ENCODE measurements at places on chromosomes 6 and 20.
A peak's percentile ranks its signal among the peaks of the same experiment; 100 is the strongest.

GRCh38 chr20:11379257-11380011, 538.3 kb upstream of the BTBD3 start:
- DNase-seq: no peak

GRCh38 chr6:21886542-21887151, 293.1 kb downstream of the SOX4 start:
- DNase-seq: no peak

GRCh38 chr6:27242589-27243265, 4.8 kb upstream of the PRSS16 start:
- DNase-seq: no peak

GRCh38 chr6:14211562-14211942, 94.0 kb downstream of the CD83 start:
- DNase-seq: no peak

DNA sequence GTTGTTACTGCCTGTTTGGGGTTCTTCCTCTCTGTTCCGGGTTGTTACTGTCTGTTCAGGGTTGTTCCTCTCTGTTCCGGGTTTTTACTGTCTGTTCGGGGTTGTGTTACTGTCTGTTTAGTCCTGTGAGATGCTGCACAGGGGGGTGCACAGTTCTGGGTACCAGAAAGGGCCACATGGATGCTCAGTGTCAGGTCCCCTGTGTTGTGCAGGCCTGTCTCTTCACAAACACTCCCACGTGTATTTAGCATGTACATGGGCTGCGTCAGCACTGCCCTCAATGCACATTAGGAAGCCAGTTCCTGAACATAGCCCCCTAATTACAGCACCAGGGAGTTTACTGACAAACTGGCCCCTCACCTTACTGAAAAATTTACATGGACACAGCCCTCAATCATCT, 118.5 kb downstream of the DLL1 start:
- no peak for DNase-seq

GRCh38 chr6:19413323-19413722, 423.8 kb upstream of the ID4 start:
- no peak for DNase-seq

GRCh38 chr6:44935693-44936300, 392.3 kb upstream of the RUNX2 start:
- DNase-seq: no peak

DNA sequence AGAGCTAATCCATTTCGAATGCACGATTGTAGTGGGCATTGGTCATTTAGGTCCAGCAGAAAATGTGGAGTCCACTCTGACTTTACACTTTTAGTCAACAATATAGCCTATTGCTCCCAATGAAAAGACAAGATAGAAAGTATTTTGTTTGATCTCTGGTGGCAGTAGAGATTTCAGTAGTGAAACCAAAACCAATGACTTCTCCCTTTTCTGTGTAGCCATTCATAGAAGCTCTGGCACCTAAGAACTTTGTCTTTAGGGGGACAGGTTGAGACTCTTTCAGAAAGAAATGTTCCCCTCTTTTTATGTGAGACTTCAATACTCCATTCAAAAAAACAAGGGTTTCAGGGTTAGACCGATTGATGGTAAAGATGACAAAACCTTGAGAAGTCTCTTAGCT, 510.8 kb upstream of the POU3F2 start:
- DNase-seq: no peak

GRCh38 chr6:47527274-47527673, 49.7 kb downstream of the CD2AP start:
- no peak for DNase-seq

DNA sequence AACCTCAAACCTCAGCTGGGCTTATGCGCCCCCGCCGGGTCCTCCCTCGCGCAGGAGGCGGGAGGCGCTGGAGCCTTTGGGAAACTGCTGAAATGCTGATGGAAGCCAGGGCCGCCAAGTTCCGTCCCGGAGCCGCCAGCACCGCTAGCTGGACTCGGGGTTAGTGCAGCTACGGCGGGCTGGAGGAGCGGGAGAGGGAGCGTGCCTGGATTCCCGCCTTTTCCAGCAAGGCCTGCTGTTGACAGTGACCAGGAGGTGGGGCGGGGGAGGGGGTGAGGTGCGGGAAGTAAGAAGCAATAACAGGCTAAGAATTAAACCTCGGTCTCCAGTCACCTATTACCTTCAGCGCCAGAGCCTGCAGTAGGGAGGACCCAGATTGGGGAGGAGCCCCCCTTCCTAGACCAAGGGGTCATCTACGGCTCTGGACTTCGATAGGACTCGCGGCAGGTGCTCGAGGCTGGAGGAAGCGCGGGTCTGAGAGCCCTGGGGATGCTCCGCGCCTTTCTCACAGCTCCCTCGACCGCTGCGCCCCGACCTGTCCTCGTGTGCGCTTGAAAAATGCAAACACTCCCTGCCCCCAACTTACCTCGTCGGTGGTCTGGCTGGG, 20.5 kb downstream of the COL9A1 start:
- DNase-seq: no peak

DNA sequence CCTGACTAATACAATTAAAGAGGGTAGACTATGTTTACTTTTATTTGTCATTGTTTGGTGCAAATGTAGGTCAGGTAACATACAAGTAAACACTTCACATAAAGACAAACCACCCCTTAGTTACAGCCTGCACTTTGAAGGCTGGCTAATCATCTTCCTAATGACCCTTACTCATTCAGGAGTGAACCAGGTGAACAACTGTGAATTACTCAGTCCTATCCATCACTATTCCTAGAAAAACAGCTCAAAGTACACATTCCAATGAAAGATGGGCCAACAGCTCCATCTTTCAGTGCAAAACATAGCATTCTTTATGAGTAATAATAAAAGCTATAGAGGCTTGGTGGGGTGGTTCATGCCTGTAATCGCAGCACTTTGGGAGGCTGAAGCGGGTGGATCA, 78.2 kb downstream of the FRK start:
- DNase-seq: no peak

DNA sequence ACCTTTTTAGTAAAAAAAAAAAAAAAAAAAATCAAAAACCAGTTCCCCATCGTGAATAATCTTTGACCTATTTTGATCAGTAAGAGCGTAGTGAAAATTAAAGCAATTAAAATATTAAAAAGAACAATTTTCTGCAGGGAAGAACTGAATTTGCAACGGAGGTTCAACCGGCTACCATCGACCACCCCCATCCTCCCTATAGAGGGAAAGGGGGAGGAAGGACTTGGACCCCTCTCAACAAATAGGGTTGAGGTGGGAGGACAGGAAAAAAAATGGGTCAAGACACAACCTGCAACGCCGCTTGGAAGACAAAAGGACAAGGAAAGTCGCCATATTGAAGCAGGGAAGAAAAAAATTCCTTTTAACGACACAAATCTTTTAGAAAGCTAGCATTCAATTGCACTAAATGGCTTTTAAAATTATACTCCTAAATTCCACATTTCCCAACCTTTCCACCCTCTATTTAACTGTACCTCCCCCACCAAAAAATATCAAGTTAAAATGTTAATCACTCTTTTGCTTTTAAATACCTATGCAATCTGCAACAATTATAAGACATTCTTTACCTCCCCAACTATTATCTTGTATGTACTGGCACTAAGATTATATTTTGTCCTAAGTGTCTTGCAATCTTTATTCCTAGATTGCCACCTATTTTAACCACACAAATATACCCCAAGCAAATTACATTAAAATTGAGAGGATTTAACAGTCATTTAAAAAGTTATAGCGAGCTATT, 1.7 kb downstream of the PPP1R10 start:
- DNase-seq: peak; percentile 71

DNA sequence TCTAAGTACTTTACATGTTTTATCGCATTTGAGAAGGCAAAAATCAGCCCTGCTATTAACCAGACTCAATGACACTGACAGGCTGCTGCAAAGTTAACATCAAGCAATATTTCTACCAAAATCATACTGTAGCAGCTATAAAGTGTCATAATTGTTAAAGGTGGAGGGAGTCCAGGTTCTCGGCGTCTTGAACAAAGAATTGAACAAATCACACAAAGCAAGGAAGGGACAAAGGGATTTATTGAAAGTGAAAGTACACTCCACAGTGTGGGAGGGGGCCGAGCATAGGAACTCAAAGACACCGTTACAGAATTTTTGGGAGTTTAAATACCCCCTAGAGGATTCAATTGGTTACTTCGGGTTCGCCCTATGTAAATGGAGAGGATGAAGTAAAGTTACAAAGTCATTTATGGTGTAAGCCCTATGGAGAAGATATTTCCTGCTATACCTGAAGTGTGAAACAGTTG, 12.9 kb upstream of the ZNF391 start:
- DNase-seq: no peak

GRCh38 chr6:160238761-160239751, 19.6 kb downstream of the SLC22A2 start:
- DNase-seq: no peak

DNA sequence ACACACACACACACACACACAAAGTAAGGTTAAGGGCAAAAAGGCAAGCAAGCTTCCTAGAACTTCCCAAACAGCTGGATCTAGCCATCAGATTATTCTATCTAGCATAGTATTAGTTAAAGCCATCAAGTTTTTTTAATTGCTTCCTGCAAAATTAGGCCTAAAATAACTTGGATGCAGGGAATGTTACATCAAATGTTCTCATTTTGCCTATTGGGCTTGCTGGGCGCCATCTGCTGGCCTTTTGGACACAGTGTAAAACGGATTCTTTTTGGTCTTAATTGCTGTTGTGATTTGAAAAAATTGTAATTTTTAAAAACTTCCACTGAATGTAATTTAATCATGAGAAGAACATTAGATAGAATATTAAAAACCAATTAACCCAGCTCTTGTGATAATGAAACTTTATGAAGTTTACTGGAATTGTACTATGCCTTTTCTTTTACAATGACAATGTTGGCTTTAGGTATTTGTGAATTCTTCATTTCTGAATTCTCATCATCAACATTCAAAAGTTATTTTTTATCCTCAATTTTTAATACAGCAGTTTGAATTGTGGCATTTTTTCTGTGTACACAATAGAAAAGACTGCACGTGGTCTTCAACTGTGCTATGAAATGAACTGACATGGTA, 6.8 kb downstream of the MKKS start:
- DNase-seq: no peak

GRCh38 chr20:55456316-55456940, 548.9 kb downstream of the CBLN4 start:
- DNase-seq: no peak

DNA sequence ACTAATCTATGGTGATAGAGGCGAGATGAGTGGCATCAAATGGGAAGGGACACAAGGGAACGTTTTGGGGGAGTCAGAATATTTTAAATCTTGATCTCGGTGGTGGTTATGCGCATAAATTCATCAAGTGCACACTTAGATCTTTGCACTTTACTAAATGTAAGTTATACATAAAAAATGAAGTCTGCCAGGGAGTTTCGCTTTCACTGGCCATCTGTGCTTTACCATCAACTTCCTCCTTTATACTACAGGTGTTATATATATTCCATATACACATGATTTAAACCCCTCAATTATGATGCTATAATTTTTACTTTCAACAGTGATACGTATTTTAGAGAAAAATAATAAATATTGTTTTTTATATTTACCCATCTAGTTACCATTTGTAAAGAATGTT, 97.6 kb upstream of the AKIRIN2 start:
- no peak for DNase-seq

- DNase-seq: no peak
Observed at GRCh38 chr20:19937218-19937617, 79.9 kb upstream of the NAA20 start.

Measured in NCI-H2029 treated with DMSO at 0.1 percent for 48 hours (cell line).